ENCODE measurements at places on chromosomes 5 and 9. TPM values are rescaled to one million over a fixed set of nuclear protein-coding genes. Genes with fewer than 3 reads are reported as not detected.

- no peak for DNase-seq
Measured at GRCh38 chr5:1417586-1418225, 27.5 kb downstream of the SLC6A3 start.

GRCh38 chr9:71769175-71770161 is 1.2 kb upstream of the CEMIP2 start:
- peak; percentile 32 for DNase-seq

DNA sequence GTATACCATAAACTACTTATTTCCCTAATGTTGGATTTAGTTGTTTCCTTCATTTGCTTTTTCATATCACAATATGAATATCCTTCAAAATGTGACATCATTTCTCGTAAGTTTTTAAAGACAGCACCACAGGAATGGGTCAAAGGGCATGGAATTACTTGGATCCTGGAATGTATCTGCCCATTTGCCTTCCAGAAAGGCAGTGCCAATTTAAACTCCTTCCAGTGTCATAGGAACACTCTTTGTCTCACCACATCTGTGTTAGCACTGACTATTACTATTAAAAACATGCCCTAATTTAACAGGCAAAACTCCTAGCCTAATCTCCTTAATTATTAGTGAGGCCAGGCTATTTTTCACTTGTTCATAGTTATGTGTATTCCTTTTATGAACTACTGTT is 58.0 kb downstream of the SPTLC1 start:
- no peak for DNase-seq

DNA sequence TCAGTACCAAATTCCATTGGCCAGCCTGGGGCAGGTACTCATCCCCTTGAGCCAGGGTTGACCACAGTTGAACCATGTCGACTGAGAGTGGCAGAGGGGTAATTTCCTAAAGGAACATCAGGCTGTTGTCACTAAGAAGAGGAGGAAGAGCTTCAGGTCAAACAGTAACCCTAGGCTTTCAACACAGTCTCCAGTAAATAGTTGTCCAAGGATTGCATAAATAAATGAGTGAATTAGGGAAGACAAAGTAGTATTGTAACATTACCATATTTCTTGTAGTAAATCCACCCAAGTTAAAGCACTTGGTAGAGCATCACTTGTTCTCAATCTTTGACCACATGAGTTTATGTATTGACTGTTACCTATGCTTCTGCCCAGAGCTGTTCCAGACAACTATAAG is 7.4 kb downstream of the PSAT1 start:
- no peak for DNase-seq

GRCh38 chr9:33230756-33231622 is 9.0 kb upstream of the SPINK4 start:
- DNase-seq: no peak

- DNase-seq: no peak
Measured at GRCh38 chr5:68330574-68330973, 115.0 kb downstream of the PIK3R1 start.

- DNase-seq: no peak
Measured at GRCh38 chr5:36681711-36682110, 75.3 kb downstream of the SLC1A3 start.

DNA sequence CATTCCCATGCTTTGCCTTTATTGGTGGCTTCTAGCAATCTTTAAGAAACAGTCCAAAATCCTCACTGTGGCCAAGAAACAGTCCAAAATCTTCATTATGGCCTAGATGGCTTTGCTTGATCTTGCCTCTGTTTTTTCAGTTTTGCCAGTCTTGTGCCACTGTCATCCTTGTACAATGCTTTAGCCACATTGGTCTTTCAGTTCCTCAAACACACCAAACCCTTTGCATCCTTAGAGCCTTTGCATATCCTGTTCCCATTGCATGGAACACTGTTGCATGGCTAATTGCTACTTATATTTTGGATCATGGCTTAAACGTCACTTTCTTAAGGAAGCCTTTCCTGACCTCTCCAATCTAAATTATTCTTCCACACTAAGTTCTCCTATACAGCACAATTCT is 22.1 kb downstream of the MRRF start:
- no peak for DNase-seq

DNA sequence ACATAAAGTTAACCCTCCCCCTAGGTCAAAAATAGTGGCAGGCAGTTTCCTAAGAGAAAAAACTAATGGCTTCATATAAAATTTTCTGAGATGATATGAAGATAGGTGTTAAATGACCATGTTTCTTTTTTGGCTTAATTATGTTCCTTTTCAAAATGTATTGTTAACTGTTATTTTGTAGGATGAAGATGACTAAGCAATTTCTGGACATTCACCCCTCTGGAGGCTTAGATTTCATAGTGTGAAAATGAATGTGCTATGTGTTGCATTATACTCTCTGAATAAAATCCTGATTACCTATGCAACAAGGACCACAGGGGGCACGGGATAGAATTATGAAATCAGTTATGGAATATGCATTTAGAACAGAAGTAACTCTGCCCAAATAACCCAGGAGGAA is 233.5 kb downstream of the MRPS30 start:
- no peak for DNase-seq

- no peak for DNase-seq
Measured at GRCh38 chr9:116342061-116342460, 188.5 kb downstream of the PAPPA start.

GRCh38 chr5:55231029-55231918 is 2.1 kb downstream of the CCNO start:
- DNase-seq: no peak

- DNase-seq: no peak
Measured at GRCh38 chr5:154784856-154785255, 29.7 kb downstream of the LARP1 start.

GRCh38 chr5:54944364-54944763 is 41.0 kb downstream of the ESM1 start:
- DNase-seq: peak; percentile 36

- DNase-seq: no peak
Measured at GRCh38 chr9:125468646-125469045, 207.0 kb downstream of the GAPVD1 start.

- DNase-seq: no peak
Measured at GRCh38 chr5:135429301-135430134, 17.6 kb downstream of the DCANP1 start.

The ZNF462 gene
- total RNA-seq: 10.7 TPM
